ENCODE measurements at places on chromosomes 16 and 17. TPM values are rescaled to one million over a fixed set of nuclear protein-coding genes. Genes with fewer than 3 reads are reported as not detected.

The TBC1D3G gene
- not detected for total RNA-seq

The C1QTNF8 gene
- total RNA-seq: not detected

The SLC5A10 gene
- not detected for total RNA-seq

The HOXB3 gene
- total RNA-seq: 10.8 TPM

The NOTUM gene
- not detected for total RNA-seq

The SLC16A6 gene
- 0.34 TPM for total RNA-seq

The VWA3A gene
- not detected for total RNA-seq

The TPSD1 gene
- total RNA-seq: 2.7 TPM

The TNFSF13 gene
- total RNA-seq: 25.8 TPM
